ENCODE measurements at places on chromosomes 3 and 15.

- no peak for DNase-seq
Observed at GRCh38 chr3:901953-902778, 190.7 kb upstream of the CNTN6 start.

- DNase-seq: no peak
Observed at GRCh38 chr3:62405135-62405534, 31.8 kb upstream of the FEZF2 start.

GRCh38 chr3:52527039-52527731 lies 6.5 kb downstream of the NT5DC2 start:
- DNase-seq: no peak

- DNase-seq: no peak
Observed at GRCh38 chr3:160126761-160127160, 98.5 kb upstream of the C3orf80 start.

GRCh38 chr3:187740421-187741399 lies 4.6 kb downstream of the BCL6 start:
- DNase-seq: no peak

GRCh38 chr3:113105093-113105449 lies 106.3 kb upstream of the BOC start:
- DNase-seq: no peak

- DNase-seq: no peak
Observed at GRCh38 chr15:36940219-36940618, 160.1 kb downstream of the MEIS2 start.

- no peak for DNase-seq
Observed at GRCh38 chr3:42192334-42193200, 73.4 kb downstream of the CCK start.

DNA sequence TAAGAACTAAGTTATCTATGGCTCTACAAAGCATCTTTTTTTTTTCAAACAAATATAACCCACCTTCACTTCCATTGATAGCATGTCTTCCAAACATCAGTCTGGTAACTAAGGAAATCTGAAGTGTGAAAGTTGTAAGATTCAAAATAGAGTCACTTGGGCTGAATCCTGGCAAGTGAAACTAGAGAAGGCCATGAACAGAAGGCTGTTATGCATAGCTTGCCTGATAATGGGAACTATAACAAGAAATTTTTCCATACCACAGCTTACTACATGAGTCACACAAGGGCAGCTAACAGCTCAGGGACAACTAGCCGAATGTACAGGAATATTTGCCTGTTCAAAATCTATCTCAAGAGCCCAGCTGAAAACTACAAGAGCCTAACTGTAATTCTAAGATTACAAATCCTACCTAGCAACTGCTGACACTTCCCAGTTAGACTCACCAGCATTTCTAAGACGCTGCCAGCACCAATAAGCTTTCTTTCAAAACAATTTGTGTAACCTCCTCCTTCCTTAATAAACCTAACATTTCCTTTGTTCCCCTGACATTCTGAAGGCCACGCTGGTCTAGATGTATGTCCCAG lies 1066.5 kb downstream of the PLOD2 start:
- DNase-seq: no peak

GRCh38 chr3:136916223-136916622 lies 41.6 kb upstream of the IL20RB start:
- no peak for DNase-seq

- no peak for DNase-seq
Observed at GRCh38 chr15:41926185-41927056, 32.6 kb upstream of the SPTBN5 start.

GRCh38 chr3:66492071-66492470 lies 8.8 kb downstream of the LRIG1 start:
- no peak for DNase-seq

DNA sequence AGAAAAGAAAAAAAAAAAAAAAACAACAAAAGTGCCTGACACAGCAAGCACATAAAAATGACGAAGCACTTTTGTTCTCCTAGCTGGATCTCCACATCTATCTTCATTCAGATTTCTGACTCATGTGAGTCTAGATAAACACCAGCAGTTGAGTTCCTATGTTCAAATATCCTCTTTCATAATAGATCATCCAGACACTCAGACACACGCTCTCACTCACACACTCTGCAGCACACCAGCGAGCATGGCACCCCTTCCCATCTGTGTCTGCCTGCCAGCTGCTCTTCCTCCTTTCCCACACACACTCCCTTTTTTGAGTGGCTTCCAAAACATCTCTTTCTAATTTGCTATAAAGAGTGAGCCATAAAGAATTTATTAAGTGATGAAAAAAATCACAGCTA lies 19.8 kb upstream of the CELF6 start:
- DNase-seq: no peak

- no peak for DNase-seq
Observed at GRCh38 chr15:84737005-84737404, 11.4 kb upstream of the ZNF592 start.

DNA sequence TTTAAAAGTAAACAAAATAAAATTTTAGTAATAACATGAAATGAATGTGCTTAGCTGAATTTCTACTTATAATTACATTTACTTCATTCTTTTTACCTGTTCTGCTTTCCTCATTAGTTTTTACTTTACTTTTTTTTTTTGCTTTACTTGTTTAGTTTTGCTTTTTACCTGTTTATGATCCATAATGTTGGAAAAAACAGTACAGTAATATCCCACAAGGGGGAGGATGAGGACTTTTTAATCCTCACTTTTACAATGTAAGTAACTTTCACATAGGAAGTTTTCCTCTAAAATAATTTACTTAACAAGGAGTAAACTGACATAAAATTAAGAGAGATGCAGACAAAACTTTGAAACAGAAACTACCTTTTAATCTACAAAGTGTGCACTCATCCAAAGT lies 268.7 kb downstream of the TBC1D5 start:
- DNase-seq: no peak

GRCh38 chr3:23254282-23254681 lies 51.2 kb downstream of the UBE2E2 start:
- no peak for DNase-seq

- DNase-seq: no peak
Observed at GRCh38 chr3:169199283-169199682, 464.2 kb downstream of the MECOM start.

DNA sequence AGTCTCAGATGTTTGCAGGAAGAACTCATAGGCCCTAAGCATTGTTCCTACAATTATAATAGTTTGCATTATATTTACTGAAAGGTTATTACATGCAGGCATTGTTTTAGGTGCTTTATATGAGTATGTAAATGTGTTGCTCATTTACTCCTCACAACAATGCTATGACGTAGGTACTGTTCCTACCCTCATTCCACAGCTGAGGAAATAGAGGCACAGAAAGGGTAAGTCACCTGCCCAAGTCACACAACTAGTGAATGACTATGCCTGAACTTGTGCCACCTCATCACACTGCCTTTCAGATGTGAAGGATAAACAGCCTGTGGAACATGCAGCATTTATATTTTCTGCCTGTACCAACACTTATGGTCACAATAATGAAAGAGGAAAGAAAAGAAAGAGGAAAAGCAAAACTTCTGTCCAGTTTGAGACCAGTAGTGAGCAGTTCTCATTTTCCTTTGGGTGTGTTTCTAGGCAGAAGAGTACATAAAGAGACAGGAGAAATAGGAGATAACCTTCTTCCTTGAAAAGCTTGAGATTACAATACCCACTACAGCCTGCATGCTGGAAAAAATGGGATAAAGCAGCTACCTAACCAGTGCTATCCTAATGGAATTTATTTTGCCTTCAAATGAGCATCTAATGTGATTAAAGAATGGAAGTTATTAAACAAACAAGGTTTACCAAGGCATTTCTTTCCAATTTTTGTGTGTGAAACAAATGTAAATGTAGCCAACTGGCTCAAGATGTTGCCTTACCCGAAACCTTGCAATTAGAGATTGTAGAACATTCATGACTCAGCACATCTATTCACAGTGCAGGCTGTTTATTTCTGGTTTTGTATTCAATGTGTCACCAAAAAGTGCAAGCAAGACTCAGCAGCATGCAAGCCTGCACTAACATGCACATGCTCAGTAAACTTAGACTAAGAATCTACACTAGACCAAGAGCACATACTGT lies 20.5 kb upstream of the ENTPD3 start:
- DNase-seq: no peak

- no peak for DNase-seq
Observed at GRCh38 chr3:129015388-129016105, 14.4 kb downstream of the EFCC1 start.
